ENCODE measurements at places on chromosomes 6 and 20.

- DNase-seq: no peak
Measured at GRCh38 chr20:39939241-39939865, 749.7 kb downstream of the MAFB start.

- no peak for DNase-seq
Measured at GRCh38 chr20:25738198-25738597, 41.5 kb upstream of the ZNF337 start.

GRCh38 chr6:129100164-129100563 is 217.2 kb downstream of the LAMA2 start:
- no peak for DNase-seq

- DNase-seq: no peak
Measured at GRCh38 chr6:3194535-3195419, 32.7 kb downstream of the TUBB2B start.

DNA sequence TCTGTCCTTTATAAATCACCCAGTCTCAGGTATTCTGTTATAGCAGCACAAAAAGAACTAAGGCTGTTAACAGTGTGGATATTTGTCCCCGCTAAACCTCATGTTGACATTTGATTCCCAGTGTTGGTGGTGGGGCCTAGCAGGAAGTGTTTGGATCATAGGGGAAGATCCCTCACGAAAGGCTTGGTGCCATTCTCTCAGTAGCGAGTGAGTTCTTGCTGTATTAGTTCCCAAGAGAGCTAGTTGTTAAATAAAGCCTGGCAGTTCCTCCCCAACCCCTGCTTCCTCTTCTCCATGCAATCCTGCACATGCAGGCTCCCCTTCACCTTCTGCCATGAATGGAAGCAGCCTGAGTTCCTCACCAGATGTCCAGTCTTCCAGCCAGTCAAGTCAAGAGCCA is 29.8 kb upstream of the ERVFRD-1 start:
- no peak for DNase-seq

DNA sequence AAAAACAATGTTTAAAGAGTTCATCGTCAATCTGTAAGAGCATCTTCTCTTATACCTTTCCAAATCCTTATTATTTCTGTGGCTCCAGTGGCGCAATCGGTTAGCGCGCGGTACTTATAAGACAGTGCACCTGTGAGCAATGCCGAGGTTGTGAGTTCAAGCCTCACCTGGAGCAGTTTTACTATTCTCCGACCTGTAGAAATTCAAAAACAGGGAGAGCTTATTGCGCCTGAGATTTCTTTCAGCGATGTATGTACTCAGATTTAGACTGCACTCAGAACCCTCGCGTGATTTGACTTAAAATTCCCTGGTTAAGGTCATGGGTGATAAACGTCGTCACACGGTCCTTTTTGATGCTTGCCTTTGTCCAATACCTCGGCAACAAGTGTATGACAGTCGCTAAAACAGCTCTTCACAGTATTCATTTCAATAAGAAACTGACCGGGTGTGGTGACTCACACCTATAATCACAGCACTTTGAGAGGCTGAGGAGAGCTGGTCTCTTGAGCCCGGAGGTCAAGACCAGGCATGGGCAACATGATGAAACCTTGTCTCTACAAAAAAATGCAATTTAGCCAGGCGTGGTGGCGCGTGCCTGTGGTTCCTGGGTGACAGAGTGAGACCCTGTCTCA is 11.9 kb downstream of the GPX5 start:
- no peak for DNase-seq

GRCh38 chr6:2770171-2770570 is 5.0 kb downstream of the WRNIP1 start:
- DNase-seq: no peak

GRCh38 chr6:137731960-137732616 is 135.0 kb upstream of the TNFAIP3 start:
- DNase-seq: no peak

DNA sequence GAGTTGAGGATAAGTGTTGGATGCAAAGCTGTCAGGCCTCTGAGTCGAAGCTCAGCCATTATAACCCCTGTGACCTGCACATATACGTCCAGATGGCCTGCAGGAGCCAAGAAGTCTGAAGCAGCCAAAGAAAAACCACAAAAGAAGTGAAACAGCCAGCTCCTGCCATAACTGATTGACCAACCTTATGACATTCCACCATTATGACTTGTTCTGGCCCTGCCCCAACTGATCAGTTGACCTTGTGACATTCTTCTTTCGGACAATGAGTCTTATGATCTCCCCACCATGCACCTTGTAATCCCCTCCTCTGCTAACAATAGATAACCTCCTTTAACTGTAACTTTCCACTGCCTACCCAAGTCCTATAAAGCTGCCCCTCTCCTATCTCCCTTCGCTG is 133.7 kb upstream of the AGPAT4 start:
- DNase-seq: no peak

DNA sequence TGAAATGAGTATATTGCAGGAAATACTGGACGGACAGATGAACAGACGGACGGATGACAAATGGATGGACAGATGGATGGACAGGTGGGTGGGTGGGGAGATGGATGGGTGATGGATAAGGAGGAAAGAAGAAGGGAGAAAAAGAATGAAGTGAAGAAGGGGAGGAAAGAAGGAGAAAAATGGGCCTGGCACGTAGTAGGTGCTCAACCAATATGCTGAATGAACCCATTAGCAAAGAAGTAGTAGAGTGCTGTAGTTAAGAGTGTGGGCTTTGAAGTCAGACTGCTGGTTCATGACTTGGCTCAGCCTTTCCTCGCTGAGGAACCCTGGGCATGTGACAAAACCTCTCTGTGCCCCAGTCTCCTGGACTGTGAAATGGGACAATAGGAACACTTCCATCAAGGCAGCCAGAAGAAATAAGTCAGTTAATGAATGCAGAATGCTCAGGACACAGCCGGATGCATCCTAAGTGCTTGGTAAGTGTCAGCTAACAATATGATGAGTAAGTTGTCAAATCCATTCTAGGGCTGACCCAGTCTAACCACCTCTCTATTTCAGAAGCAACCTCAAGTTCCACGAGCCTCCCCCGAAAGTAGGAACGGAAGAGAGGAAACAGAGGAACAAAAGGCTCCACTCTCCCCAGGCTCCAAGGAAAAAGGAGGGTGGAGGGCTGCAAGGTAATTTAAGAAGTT is 37.9 kb downstream of the PREX1 start:
- DNase-seq: no peak

GRCh38 chr6:159084493-159085091 is 39.8 kb upstream of the TAGAP start:
- DNase-seq: no peak

- no peak for DNase-seq
Measured at GRCh38 chr20:62405981-62406513, 1.0 kb downstream of the CABLES2 start.

DNA sequence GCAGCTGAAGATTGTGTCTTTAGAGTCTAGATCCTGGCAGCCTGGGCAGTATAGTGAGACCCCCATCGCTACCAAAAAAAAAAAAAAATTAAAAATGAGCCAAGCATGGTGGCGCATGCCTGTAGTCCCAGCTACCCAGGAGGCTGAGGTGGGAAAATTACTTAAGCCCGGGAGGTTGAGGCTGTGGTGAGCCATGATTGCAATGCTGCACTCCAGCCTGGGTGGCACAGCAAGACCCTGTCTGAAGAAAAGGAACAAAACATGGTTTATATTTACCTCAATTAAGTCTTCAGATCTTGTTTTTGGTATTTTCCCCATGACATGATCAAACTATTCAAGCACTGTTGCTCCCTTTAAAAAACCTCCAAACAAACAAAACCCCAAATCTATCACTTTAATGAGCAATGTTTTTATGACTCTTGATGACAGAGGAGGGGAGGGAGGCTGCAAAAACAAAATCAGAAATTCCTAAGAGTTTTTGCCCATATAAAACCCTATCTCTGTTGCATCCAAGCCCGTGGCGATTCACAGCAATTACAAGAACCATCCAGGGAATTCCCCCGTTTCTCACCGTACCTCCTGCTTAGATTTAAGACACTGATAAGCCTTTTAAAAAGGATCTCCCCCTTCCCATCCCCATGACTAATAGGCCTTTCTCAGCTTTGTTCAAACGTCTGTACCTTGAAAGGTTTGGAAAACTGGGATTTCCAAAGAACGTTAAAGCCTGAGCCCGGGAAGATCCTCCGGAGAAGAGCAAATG is 259.9 kb downstream of the BMP7 start:
- no peak for DNase-seq
